ENCODE measurements at places on chromosomes 3 and 15.

GRCh38 chr3:177838766-177839350, 641.6 kb upstream of the TBL1XR1 start:
- no peak for DNase-seq

DNA sequence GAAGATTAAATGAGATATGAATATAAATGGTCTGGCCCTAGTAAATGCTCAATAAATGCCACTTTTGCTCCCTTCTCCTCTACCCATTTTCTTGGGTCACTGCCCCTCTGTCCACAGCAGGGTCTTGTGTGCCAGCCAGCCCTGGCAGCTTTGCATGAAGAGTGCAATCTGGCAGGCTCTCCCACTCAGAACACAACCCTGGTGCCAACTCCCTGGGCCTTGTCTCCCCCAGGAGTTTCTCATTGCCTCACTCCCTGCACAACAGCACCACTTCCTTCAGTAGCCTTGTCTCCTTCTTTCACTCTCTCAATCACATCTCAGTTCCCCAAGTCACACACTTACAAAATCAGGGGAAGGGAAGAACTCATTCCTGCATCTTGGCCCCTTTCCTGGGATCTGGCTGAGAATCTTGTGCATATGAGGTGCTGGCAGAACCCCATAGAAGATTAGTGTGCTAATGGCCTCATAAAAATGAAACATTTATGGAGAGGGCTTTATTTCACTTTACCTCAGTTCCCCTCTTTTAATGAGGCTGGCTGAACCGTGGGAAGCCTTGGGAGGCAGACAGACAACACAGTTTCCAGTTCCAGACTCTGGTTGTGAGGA, 445.9 kb upstream of the PROK2 start:
- no peak for DNase-seq

DNA sequence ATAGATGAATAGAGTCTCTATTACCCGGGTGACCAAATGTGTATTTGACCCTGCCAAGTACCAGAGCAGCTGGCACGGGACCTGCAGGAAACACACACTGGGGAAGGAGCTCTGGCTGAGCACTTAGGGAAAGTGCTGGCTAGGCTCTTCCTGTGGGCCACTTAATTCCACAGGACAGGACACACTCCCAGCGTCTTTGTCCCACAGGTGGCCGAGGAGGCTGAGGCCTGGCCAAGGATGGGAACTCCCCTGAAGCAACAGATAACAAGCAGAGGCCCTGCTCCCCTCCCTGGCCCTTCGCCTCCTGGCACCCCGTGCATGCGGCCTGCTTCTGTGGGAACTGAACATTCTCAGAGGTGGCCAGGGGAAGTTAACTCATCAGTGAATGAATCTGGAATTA, 180.8 kb downstream of the ATP10A start:
- peak; percentile 68 for DNase-seq

- no peak for DNase-seq
Measured at GRCh38 chr3:151567477-151567876, 106.6 kb upstream of the IGSF10 start.

- no peak for DNase-seq
Measured at GRCh38 chr3:35800960-35801459, 161.7 kb downstream of the ARPP21 start.

DNA sequence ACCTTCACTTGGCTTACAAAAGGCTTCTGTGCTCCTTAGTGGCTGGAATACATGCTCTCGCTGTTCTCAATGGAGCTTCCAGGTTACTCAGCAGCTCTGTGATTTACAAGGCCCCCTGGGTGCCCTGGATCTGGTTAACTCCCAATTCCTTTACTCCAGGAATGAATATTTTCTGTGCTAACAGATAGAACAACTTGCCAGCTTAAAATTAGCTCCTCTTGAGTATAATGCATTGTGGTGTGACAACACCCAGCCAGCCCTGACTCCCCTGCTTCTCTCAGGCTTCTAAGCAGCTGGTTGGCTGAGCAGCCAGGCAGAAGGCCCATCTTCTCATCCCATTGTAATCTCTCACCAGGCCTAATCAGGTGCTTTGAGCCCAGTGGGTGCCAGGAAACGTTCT, 246.4 kb downstream of the ALCAM start:
- DNase-seq, result no peak

DNA sequence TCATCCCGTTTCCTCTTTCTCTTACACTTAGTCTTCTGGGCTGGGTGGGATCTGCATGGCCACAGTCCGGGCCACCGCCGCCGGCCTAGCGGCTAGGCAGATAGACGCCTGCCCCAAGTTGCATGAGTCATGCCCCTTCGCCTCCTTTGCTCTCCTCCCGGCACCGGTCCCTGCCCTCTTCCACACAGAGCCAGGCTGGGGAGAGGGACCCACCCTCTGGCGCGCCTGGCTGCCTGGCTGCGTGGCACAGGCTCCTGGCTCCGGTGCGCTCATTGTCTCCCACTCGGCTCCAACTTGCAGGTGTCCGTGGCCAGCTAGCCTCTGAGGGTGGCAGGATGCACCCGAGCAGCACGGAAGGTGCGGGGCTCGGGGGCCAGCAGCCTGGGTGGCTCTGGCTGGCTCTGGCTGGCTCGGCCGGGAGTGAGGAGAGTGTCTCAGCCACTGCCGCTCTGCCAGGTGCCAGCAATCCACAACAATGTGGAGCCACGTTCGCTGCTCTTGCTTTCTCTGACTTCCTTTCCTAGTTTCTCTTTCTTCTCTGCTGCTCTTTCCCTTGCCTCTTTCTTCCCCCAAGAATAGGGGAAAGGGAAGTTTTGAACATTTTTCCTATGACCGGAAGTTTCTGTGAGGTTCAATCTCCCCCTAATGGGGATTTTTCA, 22.4 kb upstream of the MTHFS start:
- DNase-seq, result no peak

GRCh38 chr3:189786479-189787064, 155.4 kb downstream of the TP63 start:
- no peak for DNase-seq

- DNase-seq, result no peak
Measured at GRCh38 chr3:27024493-27024892, 344.7 kb downstream of the NEK10 start.

Measured in mesenteric fat pad (tissue), 1 donor.